NCI-H1436 (cell line): ENCODE measurements at places on chromosomes 3 and 15.

- DNase-seq: no peak
These were observed 217.7 kb downstream of the ATP8B4 start for GRCh38 chr15:49901321-49901720.

- no peak for DNase-seq
These were observed 48.2 kb downstream of the ITGB5 start for GRCh38 chr3:124838963-124839362.

DNA sequence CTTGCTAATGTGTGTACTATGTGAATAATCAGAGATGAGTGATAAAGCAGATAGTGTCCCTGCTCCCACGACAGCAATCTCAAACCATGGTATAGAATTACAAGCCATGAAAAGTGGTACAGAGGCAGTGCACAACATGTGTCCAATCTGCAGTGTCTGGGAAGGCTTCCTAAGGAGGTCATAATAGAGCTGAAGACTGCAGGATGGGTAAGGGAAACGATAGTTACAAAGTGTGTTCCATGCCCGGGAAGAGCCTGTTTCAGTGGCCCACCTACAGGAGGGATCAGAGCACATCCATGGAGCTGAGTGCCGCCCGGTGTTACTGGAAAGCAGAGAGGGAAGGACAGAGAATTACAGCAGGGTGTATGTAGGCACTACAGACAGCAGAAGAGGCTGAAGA, 48.9 kb downstream of the PAK2 start:
- DNase-seq: no peak

DNA sequence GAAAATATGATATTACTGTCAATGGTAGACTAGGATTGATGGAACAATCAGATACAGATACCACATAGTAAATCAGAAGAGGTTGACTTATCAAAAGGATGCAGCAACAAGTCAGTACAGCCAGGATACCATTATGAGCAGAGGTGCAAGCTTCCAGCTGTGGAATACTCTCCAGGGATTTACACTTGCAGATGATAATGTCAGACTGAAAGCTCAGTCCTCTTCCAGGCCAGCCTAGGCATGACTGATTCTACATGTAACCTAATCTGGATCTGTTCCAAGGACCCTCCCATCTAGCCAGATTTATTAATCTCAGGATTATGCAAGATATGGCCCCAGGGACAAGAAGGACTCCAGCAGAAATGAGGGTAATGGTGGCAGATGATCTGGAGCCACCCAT, 8.2 kb downstream of the FILIP1L start:
- no peak for DNase-seq

DNA sequence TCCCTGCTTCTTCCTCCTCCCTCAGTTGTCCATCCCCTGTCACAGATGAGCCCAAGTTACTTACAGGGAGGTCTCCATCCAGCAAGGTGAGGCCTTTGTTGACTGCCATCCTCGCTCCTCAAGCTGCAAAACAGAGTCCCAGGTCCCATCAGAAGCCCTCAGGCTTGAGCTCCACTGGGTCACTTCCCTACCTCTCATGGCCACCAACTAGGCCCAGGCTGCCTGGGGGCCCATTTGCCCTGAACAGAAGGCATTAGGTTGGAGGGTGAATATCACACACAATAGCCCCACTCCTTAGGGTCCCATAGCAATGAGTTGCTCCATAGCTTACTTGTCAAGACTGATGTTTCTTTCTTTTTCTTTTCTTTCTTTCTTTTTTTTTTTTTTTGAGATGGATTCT, 1.8 kb downstream of the PLIN1 start:
- no peak for DNase-seq

DNA sequence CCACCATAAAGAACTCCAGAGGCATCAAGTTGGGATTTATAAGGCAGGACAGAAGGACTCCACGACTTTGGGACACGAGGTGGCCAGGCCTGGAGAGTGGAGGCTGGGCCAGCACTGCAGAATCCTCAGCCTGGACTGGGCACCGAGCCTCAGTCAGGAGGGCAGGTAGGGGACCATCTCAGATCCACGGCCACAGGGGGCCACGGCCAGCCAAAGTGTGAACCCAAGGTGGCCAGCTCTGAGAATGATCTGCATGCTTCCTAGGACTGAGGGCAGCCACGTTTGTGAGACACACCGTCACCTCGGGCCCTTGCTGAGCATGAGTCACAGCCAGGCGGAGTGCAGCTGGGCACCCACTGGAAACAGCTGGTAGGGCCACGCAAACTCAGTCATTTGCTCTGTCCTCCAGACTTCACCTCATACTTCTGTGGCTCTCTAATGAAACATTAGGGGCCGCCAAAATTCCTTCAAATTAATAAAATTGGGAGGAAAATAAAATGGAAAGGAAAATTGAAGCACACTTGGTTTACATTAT, 65.8 kb downstream of the CTNNB1 start:
- DNase-seq: no peak

- DNase-seq: no peak
These were observed 1.8 kb upstream of the IQGAP1 start for GRCh38 chr15:90386221-90386620.

GRCh38 chr3:128697341-128697740, 28.6 kb upstream of the RAB7A start:
- no peak for DNase-seq

DNA sequence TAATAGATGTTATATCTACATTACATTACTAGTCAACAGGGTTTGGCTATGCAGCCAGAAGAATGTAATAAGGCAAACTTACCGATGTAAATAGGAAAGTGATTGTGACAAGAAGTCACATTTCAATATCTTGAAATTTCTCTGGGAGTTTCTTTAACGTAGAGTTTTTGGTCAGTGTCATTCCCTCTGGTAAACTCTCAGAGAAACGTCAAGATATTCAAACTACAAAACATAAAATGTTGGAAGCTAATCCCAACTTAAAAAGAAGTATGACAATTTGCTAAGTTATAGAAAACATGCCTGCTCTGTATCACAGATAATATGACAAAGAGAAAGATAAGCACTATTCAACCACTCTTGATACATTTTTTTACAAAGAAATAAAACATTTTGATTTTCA, 111.2 kb upstream of the PRICKLE2 start:
- DNase-seq: no peak

- no peak for DNase-seq
These were observed 60.5 kb downstream of the ITGB5 start for GRCh38 chr3:124826703-124827102.

DNA sequence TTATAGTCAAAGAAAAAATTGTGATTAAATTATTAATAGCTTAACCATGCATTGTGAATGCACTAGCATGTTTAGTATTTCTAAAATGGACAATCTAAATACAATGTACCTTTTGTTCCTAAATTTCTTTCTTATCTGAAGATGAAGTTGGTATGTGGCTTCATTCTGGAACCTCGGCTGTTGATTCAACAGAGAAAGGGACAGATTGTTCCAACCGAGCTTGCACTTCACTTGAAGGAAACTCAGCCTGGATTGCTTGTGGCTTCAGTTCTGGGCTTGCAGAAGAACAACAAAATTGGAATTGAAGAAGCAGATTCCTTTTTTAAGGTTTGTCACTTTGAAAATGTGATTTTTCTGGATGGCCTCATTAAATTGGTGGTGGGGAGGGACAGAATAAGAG, 32.6 kb downstream of the HPS3 start:
- DNase-seq: no peak

DNA sequence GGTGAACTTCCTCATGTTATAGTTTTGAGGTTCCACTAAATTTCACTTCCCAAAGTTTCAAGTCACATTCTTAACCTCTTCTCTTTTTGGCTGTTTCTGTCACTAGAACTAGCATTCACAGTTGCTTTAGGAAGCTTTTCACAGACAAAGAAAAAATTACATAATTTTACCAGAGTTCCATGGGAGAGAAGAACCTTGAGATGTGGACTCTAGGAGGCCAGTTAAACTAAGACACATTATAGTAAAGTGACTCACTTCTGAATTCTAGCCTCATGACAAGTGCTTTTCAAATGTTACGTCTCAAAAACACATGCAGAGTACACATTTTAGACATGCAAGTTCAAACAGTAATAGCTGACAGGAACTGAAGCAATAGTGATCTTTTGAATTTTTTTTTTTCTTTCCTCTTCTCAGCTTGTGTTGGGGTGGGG, 39.9 kb upstream of the LRTM1 start:
- no peak for DNase-seq

DNA sequence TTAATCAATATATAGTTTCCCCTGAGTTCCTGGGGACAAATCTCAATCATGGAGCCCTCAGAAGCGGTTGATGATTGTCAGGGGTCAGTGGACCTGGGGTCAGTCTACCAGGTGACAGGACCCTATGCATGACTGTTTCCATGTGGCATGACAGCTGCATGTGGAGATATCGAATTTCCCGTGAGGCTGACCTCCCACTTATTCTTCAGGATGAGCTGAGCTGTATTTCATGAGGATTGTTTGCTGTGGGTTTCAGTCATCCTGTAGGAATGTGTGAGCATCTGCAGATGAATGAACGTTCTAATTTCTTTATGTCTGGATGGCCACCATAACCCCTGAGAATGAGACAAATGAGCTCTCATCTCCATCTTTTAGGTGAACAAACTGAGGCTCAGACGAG, 93.0 kb upstream of the HES1 start:
- no peak for DNase-seq

- no peak for DNase-seq
These were observed 58.4 kb downstream of the ASTE1 start for GRCh38 chr3:130968221-130968620.

DNA sequence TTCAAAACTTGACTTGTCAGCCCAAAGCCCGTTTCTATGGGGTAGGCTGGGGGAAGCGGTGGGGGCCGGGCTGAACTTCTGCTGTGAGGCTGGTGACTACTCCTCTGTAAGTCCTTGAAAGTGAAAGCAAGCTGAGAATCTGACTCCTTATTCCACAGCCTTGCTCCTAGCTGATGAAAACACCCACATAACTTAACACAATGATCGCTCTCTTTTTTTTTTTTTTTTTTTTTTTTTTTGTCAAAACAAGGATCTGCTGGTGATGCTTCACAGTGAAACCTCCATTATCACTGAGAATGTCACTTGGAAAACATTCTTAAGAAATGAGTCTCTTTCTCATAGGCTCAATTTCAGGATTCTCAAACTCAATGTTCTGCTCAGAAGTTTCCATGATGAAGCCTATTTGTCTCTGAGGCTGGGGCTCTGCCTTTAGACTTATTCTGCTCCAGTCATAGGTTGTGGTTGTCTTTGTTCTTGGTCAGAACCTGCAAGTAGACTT, 31.4 kb upstream of the TKT start:
- DNase-seq: no peak

- no peak for DNase-seq
These were observed 4.7 kb downstream of the DLG1 start for GRCh38 chr3:197293605-197294237.

- DNase-seq: no peak
These were observed 92.6 kb upstream of the CHL1 start for GRCh38 chr3:103991-104390.

DNA sequence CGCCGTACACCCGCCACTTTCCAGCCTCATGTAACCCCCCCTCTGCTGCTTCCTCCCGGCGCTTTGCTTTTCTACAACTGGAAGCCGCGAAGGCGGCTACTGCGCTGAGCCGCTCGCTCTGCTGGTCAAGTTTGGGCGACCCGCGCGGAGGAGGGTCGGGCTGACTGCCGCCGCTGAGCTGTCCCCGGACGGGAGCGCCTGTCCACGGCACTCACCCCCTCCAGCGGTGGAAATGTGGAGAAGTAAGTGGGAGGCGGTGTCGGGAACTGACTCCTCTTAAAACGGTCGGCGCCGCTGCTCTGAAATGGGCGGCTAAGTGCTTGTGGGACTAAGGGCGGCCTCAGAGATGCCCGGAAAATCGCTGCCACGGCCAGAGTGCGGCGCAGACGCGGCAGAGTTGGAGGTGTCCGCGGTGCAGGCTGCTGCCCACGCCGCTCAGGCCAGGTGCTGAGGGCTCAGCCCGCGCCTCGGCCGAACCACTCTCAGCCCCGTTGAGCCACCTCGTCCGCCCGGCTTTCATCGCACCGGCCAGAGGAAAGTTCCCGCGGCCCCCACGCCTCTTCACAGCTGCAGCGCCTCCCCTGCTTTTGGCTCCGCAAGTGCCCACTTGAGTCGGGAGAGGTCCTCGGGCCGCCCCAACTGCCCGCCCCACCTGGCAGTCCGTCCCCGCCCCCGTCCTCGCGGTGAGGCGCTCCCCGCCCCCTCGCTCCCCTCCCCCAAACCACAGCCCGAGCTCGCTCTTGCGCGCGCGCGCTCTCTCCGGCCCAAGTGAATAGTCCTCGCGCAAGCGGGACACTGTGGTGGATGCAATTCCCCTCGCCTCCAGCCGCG, at the start of gene EPHA6:
TSS of gene EPHA6 (plus strand) at position 775 of the 831 bp plus-strand sequence.
- DNase-seq: no peak

DNA sequence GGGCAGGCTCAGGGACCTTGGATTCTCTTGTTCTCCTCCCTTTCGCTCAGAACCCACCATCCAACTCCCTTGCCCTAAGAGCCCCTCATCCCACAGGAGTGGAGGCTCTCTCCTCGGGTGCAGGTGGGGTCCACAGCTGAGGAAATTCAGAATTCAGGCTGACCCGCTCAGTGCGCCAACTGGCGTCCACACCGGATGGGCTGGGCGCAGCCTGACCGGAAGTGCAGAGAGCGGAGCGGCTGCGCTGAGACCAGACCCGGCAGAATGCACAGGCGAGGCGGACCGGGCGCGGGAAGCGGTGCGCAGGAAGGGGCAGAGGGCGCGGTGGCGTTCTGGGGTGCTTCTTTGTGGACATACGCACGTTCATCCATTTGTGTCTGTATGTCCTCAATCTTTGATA, 210.4 kb upstream of the NDN start:
- no peak for DNase-seq

- DNase-seq: no peak
These were observed 22.1 kb upstream of the DET1 start for GRCh38 chr15:88568589-88568988.

DNA sequence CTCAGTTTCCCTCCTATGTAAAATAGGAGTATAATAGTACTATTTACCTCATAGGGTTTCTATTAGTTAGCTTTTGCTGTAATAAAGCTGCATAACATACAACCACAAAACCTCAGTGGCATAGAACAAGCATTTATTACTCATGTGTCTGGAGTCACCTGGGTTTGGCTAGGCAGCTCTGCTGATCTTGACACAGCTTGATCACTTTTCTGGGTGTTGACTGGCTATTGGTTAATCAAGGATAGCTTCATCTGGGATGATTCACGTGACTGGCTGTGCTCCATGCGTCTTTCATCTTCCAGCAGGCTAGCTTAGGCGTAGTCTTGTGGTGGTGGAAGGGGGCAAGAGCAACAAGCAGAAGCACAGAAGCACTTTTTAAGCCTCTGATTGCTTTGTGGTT, 112.6 kb downstream of the SQOR start:
- no peak for DNase-seq

DNA sequence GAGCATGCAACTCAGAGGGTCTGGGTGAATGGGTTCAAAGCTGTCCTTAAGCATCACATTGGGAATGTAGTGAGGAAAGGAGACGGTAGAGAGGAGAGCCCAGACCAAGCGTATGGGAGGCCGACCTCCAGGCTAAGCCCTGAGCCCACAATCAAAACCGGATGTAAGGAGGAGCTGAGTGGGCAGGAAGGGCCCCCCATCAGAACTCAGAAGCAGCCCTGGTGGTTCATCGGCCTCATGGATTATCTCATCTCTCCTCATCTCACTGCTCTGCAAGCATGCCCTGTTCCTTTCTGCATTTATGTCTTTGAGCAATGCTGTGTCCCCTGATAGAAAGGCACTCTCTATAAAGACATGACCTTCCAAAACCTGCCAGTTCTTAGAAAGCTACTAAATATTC, 6.2 kb downstream of the HDC start:
- no peak for DNase-seq
